Hepatocyte (in vitro differentiated cells): ENCODE measurements at places on chromosomes 2 and 18. TPM values are rescaled to one million over a fixed set of nuclear protein-coding genes. Genes with fewer than 3 reads are reported as not detected.

DNA sequence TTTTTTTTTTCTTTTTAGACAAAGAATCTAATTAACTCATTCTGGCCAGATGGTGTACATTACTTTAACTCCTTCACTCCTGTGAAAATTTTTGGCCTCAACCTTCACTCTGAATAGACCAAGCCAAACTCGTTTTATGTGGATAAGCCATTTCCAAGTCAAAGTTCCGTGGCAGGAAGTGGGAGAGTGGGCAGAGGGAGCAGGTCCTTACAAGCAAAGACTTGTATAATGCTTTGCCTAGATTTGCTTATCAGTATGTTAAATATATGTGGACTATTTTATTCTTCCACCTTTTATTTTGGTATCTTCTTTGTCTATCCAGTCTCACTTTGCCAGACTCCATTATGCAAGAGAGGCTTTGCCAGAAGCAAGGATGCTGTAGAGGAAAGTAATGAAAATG lies 178.1 kb upstream of the TNP1 start:
- DNase-seq: no peak

GRCh38 chr2:28108143-28108542 lies 217.6 kb downstream of the BABAM2 start:
- DNase-seq: no peak

GRCh38 chr18:35619941-35620340 lies 38.4 kb downstream of the GALNT1 start:
- no peak for DNase-seq

DNA sequence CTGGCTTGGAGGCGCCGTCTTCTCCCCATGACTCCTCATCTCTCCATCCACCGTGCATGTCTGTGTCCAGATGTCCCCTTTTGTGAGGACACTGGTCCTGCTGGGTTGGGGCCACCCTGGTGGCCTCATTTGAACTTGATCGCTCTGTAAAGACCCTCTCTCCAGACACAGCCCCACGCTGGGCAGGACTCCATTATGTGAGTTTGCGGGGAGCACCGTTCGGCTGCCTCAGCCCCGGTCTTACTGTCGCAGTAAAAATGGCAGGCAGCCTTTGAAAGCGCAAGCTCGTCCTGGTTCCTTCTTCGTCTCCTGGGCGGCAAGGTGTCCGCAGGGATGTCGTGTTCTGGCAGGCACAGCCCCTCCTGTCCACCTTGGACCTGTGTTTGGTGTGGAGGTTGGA lies 17.7 kb downstream of the NFATC1 start:
- no peak for DNase-seq

DNA sequence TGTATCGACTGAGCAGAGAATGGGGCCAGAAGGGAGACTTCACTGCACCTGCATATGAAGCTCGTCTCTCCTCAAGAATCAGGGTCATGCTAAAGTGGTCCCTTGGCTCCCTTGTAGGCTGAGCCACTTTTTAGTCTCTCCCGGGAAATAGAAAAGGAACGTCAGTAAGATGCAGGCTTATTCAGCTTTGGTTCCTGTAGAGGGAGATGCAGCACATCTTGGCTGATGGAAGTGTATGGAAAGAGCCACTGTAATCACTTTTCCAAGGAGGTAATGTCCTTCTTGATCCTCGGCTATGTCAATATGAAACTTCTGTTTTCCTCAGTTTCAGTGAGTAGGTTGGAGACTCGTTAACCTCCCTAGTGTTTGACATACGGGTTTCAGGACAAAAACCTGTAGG lies 235.2 kb downstream of the GCA start:
- DNase-seq: no peak

DNA sequence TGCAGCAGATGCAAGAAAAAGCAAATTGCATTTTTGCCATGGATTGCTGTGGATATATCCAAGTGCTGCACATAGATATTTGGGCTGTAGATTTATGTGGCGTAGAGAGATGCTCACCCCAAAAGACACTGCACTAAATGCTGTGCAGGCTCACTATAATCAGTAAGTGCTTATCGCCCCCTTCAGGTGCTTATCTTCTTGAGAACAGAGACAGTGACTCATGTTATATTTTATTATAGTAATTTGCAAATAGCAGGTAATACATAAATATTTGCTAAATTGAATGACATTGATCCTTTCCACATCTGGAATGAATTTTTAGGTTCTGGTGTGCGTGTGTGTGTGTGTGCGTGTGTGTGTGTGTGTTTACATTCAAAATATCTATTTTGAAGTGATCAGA lies 36.8 kb upstream of the PLEKHM3 start:
- peak; percentile 64 for DNase-seq

CXCR2 gene
- total RNA-seq: 0.07 TPM in 1 of 2 replicates, not detected in the other

KIF1A gene
- total RNA-seq: 16.5 and 28.2 TPM in 2 replicates
